ENCODE measurements at places on chromosomes 2 and 18.

- no peak for DNase-seq
Measured at GRCh38 chr18:48819276-48819675, 131.5 kb downstream of the SMAD7 start.

- no peak for DNase-seq
Measured at GRCh38 chr2:218252509-218253231, 8.1 kb upstream of the GPBAR1 start.

DNA sequence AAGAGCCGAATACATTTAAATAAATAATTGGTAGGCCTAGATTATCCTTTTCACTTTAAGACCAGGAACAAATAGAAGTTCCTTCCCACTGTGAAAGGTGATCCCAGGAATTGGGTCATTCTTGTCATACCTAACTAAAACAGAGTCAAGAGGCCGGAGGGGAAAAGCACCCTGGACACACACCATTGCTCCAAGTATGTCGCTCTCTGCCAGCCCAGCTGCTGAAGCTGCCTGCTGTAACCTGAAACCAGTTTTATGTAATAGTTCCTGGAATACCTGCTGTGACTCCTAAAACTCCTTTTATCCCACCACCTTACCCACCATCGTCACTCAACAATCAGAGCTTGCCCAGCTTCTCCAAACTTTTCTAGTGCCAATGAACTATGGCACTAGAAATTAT is 217.1 kb downstream of the PTPRM start:
- no peak for DNase-seq

DNA sequence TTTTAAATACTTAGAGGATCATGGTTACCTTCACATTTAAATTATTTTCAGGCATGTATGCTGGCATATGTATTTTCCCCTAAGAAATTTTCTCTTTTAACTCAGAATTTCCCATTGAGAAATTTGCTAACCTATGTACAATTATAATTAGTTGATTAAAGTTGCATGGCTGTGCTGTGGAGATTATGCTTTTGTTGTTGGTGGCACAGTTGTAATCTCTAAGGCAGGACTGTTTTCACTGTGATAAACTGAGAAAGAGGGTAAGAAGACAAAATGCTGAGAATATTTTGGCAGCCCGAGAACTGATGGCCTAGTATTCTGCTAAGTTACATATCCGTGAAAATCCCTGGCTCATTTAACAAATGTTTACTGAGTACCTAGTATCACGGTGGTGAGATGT is 1.4 kb downstream of the VRK2 start:
- no peak for DNase-seq

DNA sequence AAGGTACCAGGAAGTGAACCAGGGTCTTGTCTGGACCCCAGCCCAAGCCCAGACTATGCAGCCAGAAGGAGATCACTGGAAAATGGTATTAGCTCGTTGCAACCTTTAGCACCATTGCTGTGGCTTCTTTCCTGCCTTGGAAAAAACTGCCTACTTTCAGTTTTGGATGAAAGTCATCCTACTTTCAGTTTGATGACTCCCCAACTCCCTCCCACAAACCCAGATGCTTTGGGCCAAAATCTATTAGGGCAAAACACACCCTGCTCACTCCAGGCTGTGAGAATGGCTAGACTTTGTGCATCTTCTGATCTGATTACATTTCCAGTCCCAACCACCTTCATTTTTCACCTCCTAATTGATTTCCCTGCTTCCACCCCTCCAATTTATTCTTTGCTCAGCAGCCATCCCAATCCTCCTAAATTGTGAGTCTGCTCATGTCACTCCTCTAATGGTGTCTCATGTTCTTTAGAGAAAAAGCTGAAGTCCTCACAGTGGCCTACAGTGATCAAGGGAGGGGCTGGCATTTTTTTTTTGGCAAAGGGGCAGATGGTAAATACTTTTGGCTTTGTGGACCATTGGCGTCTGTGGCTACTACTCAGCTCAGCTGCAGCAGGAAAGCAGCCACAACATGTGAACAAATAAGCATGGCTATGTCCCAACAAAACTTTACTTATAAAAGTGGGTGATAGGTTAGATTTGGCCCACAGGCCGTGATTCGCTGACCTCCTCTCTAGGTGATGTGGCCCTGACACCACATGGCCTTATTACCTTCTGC is 368.7 kb downstream of the SLC4A3 start:
- no peak for DNase-seq

- no peak for DNase-seq
Measured at GRCh38 chr2:74887960-74888700, 54.2 kb downstream of the HK2 start.

- DNase-seq: no peak
Measured at GRCh38 chr2:217823626-217824025, 179.2 kb downstream of the TNS1 start.

DNA sequence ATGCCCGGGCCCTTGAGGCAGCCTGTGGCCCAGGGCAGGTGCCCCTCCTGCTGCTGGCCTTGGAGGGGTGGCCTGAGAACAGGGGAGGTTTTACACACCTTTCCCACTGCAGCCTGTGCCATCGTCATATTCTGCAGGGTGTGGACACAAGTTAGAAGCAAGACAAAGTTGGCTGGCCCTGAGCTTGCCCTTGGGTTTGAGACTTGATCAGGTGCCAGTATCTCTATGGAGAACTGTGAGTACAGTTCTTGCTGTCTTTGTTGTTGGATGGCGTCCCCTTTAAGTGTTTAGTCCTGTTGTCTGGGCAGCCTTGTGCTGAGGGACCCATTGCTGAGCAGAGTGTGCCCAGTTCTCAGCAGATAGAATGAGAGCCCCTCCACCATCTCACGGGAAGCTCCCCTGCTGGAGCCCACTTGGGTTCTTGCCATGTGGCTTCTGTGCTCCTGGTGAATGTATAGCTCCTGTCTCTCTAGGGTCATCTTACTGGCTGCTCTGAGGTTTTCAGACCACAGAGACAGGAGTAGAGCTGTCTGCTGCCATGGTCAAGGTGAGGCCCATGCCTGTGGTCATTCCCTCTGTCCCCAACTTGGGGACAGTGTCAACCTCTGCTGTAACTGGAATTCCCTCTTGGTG is 115.9 kb downstream of the SH3RF3 start:
- DNase-seq: no peak

DNA sequence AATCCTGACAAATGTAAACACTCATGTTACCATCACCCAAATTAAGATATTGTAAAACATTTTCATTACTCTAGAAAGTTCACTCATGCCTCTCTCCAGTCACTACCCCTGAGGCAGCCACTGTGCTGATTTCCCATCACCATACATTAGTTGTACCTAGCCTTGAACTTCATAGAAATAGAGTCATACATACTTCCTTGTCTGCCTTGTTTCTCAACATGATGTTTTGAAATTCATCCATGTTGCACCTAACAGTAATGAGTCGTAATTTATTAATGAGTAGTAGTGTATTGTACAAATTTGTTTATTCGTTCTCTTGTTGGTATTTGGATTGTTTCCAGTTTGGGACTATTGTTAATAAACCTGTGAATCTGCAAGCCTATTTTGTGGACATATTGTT is 49.0 kb upstream of the TWSG1 start:
- DNase-seq: no peak

DNA sequence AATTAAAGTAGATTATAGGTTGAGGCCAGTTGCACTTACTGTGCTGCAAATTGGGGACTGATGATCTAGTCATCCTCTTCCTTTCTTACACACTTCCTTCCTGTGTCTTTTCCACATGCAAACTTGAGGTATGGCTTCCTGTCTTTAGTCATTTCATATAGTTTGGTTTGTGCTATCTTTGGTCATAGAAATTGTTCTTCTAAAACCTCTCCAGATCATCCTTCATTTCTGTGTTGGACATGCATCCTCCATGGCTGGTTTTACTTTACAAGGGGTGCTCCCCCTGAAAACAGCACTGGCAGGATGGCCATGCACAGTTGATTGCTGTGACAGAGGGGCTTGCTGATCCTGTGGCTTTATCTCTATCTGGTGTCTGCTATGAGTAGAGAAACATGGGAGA is 36.5 kb downstream of the MGAT5 start:
- DNase-seq: no peak

GRCh38 chr2:232833830-232834229 is 36.2 kb upstream of the SNORC start:
- no peak for DNase-seq

GRCh38 chr18:78779996-78780718 is 199.5 kb upstream of the SALL3 start:
- DNase-seq: no peak

DNA sequence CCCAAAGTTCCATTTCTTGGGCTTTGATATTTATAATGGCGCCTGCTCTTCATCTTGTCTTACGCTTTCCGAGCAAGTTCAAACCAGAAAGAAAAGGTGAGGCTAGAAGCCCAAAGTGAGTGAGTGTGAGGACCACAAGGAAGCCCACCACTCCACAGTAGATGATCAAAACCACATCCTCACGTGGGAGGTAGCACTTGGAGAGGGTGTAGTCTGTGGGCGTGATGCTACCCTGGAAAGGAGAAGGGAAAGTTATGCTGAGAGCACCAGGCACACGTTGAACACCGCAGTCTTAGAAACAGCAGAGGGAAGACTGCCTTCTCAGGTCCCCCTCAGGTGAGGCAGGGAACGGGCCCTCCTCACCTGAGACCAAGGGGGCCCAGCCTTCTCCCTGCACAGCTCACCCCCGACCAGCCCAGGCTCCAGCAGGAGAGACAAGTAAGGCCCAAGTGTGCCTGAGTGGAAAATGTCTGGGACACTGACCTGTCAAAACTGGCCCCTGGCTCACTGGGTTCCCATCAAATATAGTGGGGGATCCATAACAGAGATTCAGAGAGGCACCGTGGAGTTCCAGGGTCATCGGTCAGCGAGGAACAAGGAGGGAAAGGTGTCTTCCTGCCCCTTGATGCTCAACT is 23.6 kb downstream of the MPPE1 start:
- DNase-seq: no peak

DNA sequence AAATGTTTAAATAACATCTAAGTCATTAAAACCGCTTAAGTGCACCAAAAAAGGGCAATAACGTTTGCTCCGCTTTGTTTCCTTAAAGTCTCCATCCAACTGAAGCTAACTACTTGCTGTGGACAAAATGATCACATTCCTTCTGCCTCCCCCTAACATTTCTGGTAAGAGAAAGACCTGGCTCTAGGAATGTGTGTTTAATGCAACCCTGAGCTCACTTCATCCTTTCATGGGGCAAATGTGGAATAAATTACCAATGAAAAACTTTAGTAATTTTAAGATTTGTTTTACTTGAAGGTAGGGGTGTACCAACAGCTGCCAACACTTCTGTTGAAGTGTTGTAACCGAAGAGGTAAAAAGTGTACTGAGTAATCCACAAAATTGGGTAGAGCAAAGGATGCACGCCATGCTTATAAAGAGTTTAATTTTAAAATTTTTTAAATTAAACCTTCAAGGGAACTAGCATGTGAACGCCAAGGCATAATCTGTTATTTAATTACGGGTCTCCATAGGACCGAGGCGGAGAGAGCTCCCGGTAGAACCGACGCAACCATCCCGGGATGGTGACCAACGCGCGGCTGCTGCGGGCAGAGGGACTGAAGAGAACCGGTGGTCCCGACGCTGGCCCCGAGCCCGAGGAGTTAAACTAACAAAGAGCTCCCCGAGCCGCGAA is 1.1 kb downstream of the HNRNPLL start:
- no peak for DNase-seq

DNA sequence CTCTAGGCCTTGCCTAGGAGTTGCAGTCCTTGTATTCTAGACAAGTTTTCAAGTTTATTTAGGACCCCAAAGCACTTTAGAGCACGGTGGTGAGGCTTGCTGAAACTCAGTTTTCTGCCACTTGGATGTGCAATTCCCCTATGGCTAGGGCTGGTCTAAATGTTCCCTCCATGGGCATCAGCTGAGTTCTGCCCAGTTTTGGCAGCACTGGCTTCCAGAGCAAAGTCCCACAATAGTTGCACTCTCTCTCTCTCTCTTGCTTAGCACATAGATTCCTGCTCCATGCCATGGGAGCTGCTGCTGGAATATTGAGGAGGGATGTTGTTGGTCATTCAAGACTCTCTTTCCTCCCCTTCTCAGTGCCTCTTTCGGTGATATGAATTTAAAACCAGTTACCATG is 760.2 kb upstream of the SLC39A10 start:
- DNase-seq: no peak

GRCh38 chr2:150752229-150752628 is 264.8 kb upstream of the RND3 start:
- no peak for DNase-seq

DNA sequence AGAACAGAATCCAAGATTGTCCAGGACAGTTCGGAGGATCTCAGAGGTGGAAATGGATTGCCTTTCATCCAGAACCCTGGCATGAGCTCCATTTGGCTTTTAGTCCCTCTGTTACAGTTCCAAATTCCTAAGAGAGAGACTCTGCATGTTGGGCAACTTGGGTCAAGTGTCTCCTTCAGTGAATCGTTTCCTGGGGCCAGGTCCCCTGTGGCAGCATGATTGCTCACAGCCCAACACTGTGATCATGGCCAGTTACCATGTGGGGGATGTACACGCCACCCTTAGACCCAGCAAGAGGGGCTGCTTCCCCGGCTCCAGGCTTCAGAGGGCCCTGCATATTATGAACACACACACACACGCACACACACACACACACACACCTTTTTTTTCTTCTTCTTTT is 118.6 kb upstream of the GLI2 start:
- DNase-seq: no peak

GRCh38 chr2:145066151-145066661 is 546.3 kb upstream of the ZEB2 start:
- DNase-seq: no peak
